SHP77 treated with DMSO at 0.1 percent for 48 hours (cell line): ENCODE measurements at places on chromosomes 1 and 21.

DNA sequence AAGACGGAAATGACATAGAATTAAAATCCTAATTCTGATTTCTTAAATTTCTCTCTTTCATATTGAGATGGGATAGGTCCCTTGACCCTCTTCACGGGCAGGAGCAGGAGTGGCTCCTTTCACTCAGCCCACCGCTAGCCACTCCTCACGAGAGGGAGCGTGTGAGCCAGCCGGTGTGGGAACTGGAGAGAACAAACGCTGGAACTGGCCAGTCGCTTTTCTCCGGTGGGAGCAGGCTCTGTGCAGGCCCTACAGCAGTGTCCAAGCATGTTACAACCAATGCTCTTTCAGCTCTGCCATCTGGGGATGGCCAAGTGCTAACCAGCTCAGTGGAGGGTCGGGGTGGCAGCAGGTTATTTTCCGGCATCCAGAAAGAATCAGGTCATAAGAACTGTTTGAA is 815.5 kb upstream of the ADGRL4 start:
- no peak for DNase-seq

DNA sequence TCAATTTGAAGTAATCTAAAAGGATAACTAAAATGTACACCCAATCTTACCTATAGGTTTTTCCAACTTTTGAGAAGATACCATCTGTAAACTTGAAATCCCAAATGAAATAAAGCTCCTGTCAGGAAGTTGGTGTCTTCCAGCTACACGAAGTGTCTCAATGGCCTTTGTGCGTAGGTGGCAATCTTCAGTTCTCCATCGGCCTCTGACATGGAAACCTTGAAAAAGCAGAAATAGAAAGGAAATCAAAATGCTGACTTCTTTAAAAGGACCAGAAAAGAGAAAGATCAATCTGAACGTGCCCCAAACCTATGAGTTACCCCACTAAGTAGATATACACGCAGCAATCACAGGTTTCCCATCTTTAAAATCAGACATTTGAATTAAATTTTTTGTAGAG is 10.0 kb downstream of the MKNK1 start:
- no peak for DNase-seq

DNA sequence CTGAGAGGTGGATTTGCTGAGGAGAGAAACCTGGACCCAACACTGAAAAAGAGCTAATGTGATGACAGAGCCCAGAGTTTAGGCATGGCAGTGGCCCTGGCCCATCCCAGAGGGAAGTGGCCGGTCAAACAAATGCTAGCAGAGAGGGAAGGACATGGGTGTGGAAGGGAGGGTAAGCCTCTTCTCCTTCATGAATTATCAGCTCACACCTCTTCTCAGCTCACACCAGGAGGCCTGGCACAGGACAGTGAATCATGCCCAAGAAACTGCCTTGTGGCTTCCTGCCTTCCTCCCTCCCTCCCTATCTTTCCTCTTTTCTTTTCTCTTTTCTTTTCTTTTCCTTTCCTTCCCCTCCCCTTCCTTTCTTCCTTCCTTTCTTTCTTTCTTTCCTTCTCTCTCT is 1.3 kb upstream of the SPRR3 start:
- DNase-seq = no peak

GRCh38 chr1:29829448-29830344 is 593.4 kb downstream of the PTPRU start:
- DNase-seq = no peak

DNA sequence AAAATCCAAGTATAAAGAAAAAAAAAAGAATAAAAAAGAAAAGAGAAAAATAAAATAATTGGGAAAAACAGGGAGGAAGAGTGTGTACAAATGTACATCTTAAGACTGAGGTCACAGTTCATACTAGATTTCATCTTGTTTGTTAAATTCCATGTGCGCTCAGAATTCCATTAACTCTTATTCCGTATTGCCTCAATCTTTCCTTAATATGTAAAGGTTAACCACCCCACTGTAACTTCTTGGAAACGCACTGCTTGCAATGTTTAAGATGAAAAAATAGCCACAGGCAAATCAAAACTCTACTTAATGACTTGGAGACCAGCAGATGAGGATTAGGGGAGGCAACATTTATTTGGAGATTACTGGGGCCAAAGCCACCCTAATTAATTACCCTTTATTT is 23.9 kb upstream of the KCNE1 start:
- no peak for DNase-seq

GRCh38 chr1:233410906-233411305 is 83.4 kb downstream of the MAP3K21 start:
- no peak for DNase-seq

GRCh38 chr1:27325286-27325685 is 3.3 kb downstream of the TMEM222 start:
- no peak for DNase-seq

DNA sequence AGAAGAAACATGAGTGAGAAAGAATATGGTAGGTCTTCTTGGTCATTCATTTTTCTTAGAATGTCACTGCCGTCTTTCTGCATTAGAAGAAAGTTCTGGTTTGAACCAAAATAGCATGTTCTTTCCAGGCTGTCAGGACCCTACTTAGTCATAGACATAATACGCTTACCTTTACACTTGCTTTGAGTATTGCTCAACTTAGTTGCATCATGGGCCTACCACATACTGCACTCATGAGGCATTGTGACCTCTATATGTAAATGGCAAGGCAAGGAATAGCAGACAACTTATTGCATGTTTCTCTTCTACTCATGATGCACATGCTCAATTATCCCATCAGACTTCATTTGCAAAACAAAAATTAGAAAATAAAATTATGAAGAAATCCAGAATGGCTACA is 415.0 kb downstream of the HLX start:
- DNase-seq = no peak

DNA sequence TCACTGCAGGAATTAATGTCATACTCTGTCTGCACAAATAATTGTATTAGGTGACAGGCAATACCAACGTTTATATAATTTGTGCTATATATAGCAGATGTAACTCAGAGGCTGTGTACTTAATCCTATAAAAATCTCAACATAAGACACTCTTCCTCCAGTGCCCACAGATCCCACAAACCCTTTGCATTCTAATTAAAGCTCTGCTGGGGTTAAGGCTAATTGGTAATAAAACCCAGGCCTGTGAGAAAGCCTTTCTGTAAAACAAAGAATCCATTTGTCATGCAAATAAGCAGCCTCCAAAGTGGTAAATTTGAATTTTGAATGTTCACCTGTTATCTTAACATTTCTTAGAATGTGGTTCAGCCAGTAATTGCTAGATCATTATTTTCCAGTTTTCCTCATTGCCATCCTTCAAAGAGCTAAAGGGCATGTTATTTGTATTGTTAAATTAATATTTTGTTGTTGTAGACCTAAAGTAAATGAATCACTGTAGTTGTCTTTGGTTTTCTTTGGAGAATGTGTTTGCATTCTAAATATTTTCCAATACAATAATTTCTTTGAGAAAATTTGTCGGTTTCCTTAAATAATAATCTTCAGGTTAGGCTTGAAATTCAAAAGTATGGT is 46.3 kb upstream of the PRDX6 start:
- DNase-seq = no peak

DNA sequence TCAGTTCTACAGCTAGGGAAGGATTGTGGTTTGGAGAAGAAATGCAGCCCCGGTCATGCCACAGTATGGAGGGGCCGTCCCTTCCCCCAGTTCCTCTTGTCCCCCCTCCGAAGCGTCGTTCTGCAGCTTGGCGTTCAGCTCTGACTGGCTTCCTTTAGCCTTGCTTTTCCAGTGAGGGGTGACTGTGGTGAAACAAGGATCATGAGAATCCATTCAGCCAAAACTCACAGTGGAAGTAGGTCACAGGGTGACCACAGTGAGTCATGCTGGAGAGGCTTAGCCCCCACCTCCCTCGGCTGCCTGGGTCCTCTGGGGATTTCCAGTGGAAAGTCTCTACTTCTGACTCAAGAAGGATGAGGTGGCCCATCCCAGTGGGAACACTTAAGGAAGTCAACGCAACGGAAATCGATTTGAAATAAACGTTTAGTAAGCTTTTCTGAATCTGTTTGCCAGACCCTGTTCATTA is 37.3 kb upstream of the COL6A2 start:
- no peak for DNase-seq

- DNase-seq = no peak
These were observed 5.1 kb upstream of the OLFML2B start for GRCh38 chr1:162028726-162029125.

DNA sequence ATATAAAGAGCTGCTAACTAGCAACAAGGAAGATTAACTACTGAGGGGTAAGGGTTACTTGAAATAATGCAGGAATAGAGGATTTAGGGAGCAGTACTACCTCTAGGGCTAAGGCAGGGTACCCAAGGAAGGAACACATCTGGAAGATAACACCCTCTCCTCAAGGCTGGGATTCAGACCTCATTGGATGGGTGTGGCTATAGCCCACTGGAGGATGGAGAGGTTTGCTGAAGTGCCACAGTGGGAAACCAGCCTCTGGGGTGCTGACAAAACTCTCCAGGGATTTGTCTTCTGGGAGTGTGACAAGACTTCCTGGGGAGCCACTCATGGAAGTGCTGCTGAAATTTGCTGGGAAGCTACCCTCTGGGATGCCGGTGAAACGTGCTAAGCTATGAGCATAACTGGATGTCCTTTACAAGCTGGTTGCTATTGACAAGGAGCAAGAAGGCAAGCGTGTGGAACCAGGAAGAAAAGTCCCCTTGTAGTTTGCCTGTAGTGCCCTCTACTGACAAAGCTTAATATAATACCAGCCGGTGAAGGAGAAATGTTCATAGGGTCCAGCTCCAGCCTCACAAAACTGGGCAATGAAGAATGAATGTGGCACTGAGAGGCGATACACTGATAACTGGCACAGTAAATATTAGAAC is 122.8 kb upstream of the USP24 start:
- peak; percentile 34 for DNase-seq

GRCh38 chr1:95086949-95087533 is 14.3 kb upstream of the ALG14 start:
- DNase-seq = no peak

DNA sequence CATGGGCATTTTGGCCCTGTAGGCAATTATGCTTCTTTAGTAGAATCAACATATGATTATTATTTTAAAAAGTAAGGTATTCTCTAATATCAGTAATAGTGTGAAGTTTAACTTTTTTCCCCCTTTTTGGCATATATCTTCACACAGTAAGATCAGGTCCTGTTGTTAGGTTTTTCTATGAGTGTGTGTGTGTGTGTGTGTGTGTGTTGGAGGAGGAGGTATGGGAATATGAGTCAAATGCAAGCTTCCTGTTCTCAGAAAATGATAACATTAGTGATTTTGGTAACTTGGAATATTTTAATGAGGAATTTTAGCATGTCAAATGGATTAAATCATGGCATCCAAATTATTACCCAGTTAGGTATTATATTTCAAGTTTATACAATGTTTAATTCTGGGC is 65.8 kb upstream of the BCL10 start:
- no peak for DNase-seq

DNA sequence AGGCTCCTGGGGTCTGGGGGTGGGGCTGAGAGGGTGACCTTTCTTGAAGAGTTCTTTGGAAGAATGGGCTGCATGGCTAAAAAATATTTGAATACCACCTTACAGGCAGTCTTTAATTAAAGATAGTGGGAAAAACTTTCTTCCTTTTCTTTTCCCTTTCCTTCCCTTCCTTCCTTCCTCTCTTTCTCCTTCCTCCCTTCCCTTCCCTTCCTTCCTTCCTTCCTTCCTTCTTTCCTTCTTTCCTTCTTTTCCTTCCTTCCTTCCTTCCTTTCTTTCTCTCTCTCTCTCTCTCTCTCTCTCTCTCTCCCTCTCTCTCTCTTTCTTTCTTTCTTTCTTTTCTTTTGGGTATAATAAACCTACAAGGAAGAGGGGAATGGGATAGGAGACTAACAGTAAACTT is 77.8 kb upstream of the EDN2 start:
- no peak for DNase-seq

DNA sequence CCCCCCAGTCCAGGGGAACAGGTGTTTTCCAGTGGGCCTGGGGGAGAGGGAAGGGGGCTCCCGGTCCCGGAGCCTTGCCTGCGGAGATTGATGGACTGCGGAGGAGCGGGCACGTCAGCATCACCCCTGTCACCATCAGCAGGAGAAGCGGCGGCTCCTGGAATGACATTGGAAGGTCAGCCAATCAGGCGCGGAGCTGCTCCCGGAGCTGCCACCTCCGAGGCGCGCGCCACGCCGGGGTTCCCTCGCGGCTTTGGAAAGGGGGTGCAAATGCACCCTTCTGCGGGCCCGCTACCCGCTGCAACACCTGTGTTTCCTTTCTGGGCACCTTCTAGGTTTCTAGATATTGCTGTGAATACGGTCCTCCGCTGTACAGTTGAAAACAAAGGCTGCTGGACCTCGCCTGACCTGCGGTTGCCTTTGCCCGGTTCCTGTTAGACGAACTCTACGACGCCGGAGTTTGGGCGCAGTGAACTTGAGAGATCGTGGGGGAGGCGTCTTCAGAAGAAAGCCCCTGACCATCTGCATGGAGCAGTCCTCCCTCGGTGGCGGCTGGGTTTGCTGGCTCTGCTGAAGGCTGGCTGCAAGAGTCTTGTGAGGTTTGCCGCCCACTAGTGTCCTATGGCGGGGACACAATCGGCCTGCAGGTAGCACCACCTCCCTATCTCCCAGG is 5.3 kb downstream of the DSCAM start:
- no peak for DNase-seq

- no peak for DNase-seq
These were observed 8.9 kb upstream of the GPR37L1 start for GRCh38 chr1:202113690-202114300.

GRCh38 chr1:7221826-7222694 is 436.8 kb downstream of the CAMTA1 start:
- no peak for DNase-seq

DNA sequence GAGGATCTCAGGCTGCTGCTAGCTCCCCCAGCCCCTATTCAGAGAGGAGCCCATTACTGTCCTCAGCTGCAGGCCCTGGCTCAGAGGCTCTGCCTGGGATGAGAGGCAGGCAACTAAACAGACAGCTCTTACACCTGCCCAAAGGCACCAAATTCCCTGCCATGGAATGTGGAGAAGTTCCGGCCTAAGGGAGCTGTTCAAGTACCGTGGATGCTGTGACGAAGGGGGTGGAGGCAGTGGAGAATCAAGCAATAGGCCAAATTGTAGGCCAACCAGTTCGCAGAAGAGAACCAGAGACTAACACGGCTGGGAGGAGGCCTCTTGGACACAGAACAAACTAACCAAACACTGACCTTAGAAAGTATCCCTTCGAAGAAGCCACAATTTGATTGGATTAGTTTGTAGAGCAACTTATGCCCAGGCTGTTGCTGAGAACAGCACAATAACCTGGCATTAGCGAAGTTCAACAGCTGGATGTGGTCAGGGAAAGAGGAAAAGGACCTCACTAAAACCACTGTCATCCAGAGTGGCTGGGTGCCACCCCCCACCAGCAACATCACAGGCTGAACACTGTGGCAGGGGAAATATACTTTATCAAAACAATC is 3.6 kb downstream of the C1orf174 start:
- no peak for DNase-seq
